ENCODE measurements at places on chromosomes 16 and 17. TPM values are rescaled to one million over a fixed set of nuclear protein-coding genes. Genes with fewer than 3 reads are reported as not detected.

- DNase-seq = no peak
- no peaks in the 10 kb centered on the region for H3K27me3 ChIP-seq
- no peaks in the 10 kb centered on the region for H3K36me3 ChIP-seq
- no peaks in the 10 kb centered on the region for H3K4me1 ChIP-seq
- no peak within 1 kb of the TSS for H3K27ac ChIP-seq
These were observed at the start of gene APOH for GRCh38 chr17:66228887-66229782. Gene APOH (minus strand): TSS chr17:66229415. CDS start chr17:66229379, 36 bp downstream.

DNA sequence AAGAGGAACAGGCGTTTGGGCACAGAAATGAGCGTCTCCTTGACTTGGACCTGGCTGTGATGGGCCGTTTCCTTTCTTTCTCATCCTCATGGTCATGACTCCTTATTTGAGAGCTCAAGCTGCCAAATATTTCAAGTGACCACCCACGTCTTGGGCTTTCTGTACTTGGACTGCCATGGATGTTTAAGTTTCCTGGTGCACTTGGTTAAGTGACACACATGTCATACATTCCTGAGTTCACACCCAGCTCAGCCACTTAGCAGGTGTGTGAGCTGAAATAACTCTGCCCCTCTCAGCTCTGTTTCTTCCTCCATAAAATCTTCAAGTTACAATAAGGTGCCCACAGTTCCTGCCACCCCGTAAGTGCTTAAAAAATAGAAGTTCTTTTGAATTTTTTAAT, 114.5 kb downstream of the CLEC16A start:
- no peaks in the 10 kb centered on the region for H3K4me1 ChIP-seq
- peaks cover 13% of the 10 kb centered on the region for H3K36me3 ChIP-seq
- no peak overlapping the region for H3K4me3 ChIP-seq
- no peak for DNase-seq
- H3K27me3 ChIP-seq = no peaks in the 10 kb centered on the region

GRCh38 chr17:70119545-70119944, 44.5 kb downstream of the KCNJ16 start:
- H3K4me1 ChIP-seq = no peaks in the 10 kb centered on the region
- H3K27me3 ChIP-seq = no peaks in the 10 kb centered on the region
- H3K4me3 ChIP-seq = no peak overlapping the region
- H3K27ac ChIP-seq = no peak overlapping the region

GRCh38 chr16:75323933-75324332, 72.5 kb upstream of the BCAR1 start:
- H3K27me3 ChIP-seq = no peaks in the 10 kb centered on the region
- H3K27ac ChIP-seq = no peak overlapping the region
- H3K4me3 ChIP-seq = no peak overlapping the region
- peaks cover 35% of the 10 kb centered on the region for H3K4me1 ChIP-seq
- H3K36me3 ChIP-seq = no peaks in the 10 kb centered on the region

- no peak overlapping the region for H3K4me3 ChIP-seq
- no peaks in the 10 kb centered on the region for H3K36me3 ChIP-seq
- H3K4me1 ChIP-seq = no peaks in the 10 kb centered on the region
These were observed 62.2 kb downstream of the UTP18 start for GRCh38 chr17:51322390-51323029.

GRCh38 chr16:67191995-67192681, at the start of gene E2F4:
Gene E2F4 (plus strand): TSS chr16:67192155. CDS start chr16:67192228, 73 bp downstream.
- H3K27ac ChIP-seq = peak within 1 kb of the TSS; percentile 80
- H3K36me3 ChIP-seq = peaks cover 34% of the 10 kb centered on the region
- H3K4me3 ChIP-seq = peak within 1 kb of the TSS; percentile 87
- no peaks in the 10 kb centered on the region for H3K27me3 ChIP-seq
- DNase-seq = peak; percentile 85

DNA sequence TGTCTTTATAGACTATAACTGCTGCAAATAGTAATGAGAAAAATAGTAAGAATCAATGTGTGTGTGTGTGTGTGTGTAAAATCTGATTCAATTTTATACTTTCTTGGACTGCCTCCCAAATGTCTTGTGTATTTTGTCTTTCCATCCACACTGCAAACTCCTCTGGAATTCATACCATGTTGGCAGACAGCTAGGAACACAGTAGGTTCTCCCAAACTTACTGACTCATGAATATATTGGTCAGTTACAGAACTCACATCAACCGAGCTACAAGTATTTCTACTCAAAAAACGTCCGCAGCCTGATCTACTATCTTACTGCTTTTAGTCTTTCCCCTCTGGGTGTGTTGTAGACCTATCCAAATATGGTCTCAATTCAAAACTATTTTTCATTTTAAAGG, 542.7 kb upstream of the PSMD7 start:
- H3K36me3 ChIP-seq = no peaks in the 10 kb centered on the region
- no peaks in the 10 kb centered on the region for H3K4me1 ChIP-seq
- DNase-seq = no peak
- no peak overlapping the region for H3K4me3 ChIP-seq

DNA sequence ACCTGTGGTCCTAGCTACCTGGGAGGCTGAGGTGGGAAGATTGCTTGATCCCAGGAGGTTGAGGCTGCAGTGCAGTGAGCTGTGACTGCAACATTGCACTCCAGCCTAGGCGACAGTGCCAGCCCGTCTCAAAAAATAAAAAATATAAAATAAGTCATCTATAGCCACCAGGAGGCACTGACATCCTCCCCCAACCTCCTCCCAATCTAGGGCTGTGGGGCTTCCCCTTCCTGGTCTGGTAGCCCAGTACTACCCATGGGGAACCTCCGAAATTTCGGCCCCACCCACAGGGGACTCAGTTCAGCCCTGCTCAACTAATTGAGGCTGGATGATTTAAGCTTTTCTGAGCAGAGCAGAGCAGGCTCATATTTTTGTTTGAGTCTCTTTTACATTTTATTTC, 3.2 kb downstream of the ZSCAN10 start:
- peaks cover 51% of the 10 kb centered on the region for H3K4me1 ChIP-seq
- no peaks in the 10 kb centered on the region for H3K36me3 ChIP-seq
- H3K27ac ChIP-seq = peak overlapping the region; percentile 14
- peak; percentile 59 for DNase-seq
- H3K4me3 ChIP-seq = no peak overlapping the region
- H3K27me3 ChIP-seq = no peaks in the 10 kb centered on the region

DNA sequence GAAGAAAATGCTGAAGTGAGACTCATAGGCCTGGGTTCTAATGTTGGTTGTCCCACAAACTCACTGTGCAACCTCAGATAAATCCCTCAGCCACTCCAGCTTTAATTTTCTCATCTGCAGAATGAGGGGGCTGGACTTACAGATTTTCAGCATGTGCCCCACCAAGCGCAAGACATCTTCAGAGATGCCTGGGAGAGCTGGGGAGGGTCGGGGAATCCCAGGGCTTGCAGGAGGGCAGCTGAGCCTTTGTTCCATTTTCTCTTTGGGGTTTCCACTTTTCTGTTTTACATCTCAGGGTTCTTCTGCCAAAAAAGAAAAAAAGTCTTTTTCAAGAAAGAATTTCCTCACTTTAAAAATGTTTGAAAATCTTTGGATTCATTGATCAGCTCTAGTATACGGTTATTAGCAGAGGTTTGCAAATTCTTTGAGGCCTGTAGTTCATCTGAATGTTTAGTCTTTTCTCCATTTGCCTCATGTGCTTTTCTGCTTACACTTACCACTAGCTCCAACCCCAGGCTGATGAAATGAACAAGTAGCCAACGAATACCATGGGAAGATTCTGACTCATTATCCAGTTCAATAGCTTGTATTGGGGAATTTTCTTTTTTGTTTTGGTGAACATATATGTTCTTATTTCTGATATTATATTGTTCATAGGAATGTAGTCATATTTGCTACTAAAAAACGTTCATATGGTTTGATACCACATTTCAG, 56.4 kb downstream of the CHD9 start:
- no peak overlapping the region for H3K4me3 ChIP-seq
- no peaks in the 10 kb centered on the region for H3K36me3 ChIP-seq
- DNase-seq = no peak
- no peak overlapping the region for H3K27ac ChIP-seq

GRCh38 chr17:81419319-81419885, 24.1 kb downstream of the BAHCC1 start:
- no peak for DNase-seq
- H3K4me3 ChIP-seq = no peak overlapping the region
- H3K4me1 ChIP-seq = no peaks in the 10 kb centered on the region
- H3K27ac ChIP-seq = no peak overlapping the region

Gene GCGR
- total RNA-seq = not detected

Gene CSF3
- total RNA-seq = not detected

Gene ITGAL
- total RNA-seq = 648 TPM

Gene KRT24
- not detected for total RNA-seq

Gene TNP2
- not detected for total RNA-seq

Gene FBXO39
- 0.25 TPM for total RNA-seq

Gene ABCC1
- total RNA-seq = 69.9 TPM

Gene CUEDC1
- total RNA-seq = 0.61 TPM

Gene HBA1
- 0.76 TPM for total RNA-seq
